ENCODE measurements at places on chromosomes 12 and 14.
A peak's percentile ranks its signal among the peaks of the same experiment; 100 is the strongest.

DNA sequence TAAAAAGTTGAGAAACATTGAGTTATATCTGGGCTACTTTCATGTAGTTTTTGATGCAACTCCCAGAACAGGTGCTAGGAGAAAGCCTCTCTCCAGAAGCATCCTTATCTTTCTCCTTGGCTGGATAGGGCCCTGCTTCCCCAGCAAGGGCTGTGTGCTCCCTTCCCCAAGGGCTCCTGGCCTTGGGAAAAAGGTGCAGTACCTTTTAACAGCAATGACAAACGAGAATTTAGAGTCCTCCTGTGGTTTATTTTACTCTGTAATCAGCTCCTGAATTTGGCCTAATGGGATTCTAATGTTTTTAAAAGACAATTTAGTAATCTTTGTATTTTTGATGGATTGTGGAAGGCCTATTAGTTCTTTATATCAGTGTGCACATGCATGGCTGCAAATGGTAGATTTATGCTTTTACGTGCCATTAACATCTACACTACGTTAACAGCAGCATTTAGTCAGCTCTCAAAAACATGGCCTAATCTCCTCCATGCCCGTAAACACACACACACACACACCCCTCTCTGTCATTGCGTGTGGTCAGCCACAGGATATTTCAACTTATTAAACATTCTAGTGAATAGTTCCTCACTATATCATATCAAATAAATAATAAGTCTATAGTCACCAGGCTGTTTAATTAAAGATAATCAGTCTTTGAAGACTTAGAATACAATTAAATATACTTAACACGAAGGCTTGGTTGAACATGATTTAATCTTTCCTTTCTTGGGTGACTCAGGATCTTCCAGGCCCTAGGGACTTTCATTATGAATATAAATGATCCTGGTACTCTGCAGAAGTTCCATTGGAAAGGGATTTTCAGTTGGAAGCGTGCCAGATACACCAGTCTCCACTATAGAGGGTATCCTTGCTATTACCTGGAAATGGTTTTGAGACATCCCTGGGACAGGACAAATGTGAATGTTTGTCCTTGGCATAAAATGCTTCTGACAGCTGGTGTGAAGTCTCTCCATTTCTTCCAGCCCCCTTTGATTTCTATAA lies 181.4 kb upstream of the PWP1 start:
- no peak for DNase-seq

DNA sequence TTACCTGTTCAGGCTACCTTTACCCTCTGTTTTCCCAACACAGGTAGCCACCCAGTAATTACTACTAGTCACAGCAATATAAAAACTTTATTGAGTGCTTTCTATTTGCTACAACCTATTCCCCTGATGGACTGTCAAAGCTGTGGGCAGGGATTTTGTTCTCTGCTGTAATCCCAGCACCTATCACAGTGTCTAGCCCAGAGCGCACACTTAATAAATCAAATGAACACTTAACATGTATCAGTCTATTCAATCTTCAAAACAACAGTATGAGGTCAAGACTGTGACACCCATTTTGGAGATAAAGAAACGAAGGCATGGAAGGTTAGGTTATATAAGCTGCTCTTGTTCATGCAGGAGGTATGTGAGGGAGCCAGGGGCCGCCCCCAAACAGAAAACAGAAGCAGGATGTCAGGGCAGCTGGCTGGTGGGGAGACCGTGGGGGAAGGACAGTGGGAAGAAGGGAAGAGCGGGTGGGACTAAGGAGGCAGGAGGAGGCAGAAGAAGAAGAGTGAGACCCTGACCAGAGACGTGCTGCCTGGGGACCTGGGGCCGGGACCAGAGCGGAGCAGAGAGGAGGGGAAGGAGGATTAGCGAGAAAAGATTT lies 1.7 kb downstream of the TNFRSF1A start:
- no peak for DNase-seq

DNA sequence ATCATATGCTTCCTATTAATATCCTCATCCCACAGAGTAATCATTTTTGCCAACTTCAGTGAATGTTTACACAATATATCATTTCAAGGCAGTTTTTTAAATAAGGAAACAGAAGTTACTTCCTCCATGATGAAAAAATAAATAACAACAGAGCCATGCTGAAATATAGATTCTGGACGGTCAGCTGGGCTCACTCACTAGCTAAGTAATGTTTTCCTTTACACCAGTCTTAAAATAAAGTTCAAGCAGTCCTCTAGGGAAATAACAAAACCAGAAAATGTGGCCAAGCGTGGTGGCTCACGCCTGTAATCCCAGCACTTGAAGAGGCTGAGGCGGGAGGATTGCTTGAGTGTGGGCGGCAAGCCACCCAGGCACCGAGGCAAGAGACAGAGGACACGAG lies 28.7 kb downstream of the AICDA start:
- no peak for DNase-seq

DNA sequence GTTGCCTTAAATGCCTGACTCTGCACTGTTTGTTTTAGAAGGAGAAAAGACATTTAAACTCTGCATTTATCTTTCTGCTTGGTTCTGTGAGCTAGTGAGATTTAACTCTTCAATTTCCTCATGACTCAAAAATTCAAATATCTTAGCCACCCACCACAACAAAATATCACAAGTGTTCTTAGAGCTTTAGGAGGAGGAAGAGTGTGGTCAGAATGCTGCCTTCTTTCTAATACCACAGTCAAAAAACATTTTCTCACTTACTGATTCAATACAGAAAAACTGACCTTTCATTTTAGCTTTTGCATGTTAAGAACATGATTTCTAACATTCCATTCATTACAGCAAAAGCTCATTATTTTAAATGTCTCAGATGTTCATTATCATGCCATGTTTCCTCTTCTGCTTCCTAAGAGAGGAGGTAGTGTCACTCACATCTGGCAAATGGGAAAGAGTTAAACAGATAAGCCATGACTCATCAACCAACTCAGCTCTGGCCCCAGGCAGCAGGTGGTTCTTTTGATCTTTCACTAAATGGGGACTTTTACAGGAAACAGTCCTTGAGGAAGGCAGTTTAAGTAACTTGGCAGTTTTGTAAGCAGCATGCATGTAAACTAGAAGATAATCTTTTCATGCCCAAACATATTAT lies 56.4 kb upstream of the RNU6-8 start:
- peak; percentile 17 for DNase-seq

GRCh38 chr14:58747181-58747580 lies 109.4 kb downstream of the DACT1 start:
- DNase-seq: peak; percentile 73

GRCh38 chr14:54606631-54607133 lies 39.8 kb downstream of the SAMD4A start:
- peak; percentile 89 for DNase-seq

- DNase-seq: no peak
These were observed 784.0 kb downstream of the TMTC2 start for GRCh38 chr12:83470749-83471148.

- DNase-seq: no peak
These were observed 200.2 kb upstream of the SLC38A2 start for GRCh38 chr12:46572644-46573346.

- DNase-seq: no peak
These were observed 328.6 kb downstream of the MDGA2 start for GRCh38 chr14:47346849-47347248.

DNA sequence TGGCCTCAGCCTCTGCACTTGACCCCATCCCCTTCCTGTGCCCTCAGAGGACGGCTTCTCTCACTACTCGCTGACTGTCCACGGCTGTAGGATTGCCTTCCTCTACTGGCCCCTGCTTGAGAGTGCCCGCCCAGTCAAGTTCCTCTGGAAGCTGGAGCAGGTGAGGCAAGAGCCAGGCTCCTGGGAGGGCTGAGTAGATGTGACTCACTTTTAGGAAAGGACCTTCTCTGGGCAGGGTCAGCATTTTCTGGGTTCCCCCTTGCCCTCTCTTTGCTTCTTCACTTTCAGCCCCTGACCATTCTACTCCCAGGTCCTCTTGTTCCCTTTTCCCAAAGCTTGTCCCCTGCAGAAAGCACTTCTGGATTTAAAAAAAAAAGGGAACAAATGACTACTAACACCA lies 7.7 kb downstream of the CLSTN3 start:
- DNase-seq: no peak

GRCh38 chr12:48958049-48958388 lies 732 bp upstream of the ARF3 start:
- DNase-seq: no peak

- peak; percentile 33 for DNase-seq
These were observed 79.6 kb upstream of the SLC38A2 start for GRCh38 chr12:46452061-46452615.

DNA sequence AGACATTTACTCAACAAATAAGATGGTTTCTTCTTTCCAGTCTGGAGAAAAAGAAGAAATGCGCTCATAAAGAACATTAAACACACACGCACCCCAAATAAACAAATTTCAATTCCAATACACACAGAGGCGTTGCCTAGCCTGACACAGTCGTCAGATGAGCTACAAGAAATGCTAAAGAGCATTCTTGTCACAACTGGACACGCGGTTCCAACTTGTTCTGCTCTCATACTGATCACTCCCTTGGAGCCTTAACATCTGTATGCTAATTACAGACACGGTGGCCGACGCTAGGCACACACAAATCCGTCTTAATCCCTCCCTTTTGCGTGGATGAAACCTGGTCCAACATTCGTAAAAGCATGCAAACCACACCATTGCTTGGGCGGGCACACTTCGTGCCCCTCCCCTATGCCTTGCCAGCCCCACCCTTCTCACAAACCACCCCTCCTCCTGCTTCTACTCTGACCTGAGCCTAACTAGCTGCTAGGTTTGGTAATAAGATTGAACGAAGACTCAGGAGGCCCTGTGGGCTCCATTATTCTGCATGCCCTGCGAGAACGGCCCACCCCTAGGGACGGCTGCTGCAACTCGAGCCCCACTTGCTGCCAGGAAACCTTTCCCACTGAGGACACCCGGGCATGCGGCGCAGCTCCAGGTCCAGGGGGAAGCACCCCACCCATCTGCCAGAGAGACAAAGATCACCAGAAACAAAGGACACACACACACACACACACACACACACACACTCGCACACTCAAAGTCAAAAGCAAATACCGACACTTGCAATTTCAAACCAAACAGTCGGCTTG lies 1.2 kb downstream of the KCNK10 start:
- DNase-seq: no peak

DNA sequence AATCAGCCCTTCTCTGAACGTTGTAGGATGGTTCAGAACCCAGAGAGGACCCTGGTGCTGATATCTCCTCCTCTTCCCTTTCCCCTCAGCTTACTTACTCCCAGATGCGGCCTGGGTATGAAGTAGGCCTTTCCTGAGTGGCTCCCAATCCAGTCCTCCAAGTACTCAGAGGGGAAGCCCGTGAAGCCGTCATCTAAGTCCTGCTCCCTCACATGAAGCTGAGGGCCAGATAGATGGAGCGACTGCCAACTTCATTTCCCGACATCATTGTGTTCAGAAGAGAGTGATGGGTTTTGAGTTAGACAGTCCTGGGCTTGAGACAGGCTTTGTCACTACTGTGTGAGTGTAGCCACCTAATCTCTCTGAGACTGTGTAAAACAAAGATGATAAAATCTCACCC lies 2.7 kb downstream of the APOLD1 start:
- DNase-seq: no peak

- no peak for DNase-seq
These were observed 249.2 kb downstream of the BTG1 start for GRCh38 chr12:91896286-91897024.

DNA sequence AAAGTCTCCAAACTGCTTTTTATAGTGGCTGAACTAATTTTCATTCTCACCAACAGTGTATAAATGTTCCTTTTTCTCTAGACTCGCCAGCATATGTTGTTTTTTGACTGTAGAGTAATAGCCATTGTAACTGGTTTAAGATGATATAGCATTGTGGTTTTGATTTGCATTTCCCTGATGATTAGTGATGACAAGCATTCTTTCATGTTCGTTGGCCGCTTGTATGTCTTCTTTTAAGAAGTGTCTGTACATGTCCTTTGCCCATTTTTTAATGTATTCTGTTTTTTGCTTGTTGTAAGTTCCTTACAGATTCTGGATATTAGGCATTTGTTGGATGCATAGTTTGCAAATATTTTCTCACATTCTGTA lies 404.9 kb downstream of the FLRT2 start:
- DNase-seq: no peak

DNA sequence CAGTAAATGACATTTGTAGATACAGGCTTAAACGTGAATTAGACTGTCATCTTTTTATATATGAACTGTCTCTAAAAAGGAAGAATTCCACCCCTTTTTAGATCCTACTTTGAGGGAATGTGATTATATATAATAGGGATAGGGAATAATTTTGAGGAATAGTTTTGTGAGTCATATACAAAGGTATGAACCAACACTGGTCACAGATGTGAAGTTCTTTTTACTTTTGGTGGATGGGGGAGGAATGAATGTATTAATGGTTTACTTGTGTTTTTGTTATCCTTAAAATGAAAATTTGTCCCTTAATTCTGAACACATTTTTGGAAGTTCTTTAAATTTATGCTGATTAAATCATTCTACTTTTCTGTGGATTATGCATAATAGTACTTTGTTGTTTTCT lies 30.4 kb downstream of the FRS2 start:
- DNase-seq: no peak

GRCh38 chr14:88993946-88994345 lies 169.5 kb downstream of the TTC8 start:
- DNase-seq: no peak

DNA sequence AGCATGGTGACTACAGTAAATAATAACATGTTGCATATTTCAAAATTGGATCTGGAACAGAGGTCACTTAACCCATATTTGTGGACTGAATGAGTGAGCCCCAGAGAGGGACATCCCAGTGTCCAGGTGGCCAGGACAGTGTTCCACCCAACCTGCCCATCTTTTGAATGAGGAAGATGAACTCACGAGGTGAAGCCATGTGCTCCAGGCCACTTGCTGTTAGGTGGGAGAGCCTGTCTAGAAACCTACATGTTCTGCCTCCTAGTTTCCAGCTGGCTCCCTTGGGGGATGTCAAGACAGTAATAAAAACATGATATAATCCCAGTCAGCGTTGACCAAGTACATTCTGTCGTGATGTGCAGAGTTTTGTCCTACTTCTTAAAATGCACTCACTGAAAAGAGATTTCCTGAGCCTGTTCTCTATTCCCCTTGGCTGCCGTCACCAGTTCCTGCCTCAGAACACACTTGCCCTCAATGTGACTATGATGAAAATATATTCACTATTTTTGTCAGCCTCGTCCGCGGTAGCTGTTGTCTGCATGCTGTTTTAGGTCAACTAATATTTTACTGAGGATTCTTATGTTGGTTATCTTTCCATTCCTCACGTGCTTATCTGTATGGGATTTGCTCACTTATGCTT lies 25.7 kb downstream of the TSPAN9 start:
- no peak for DNase-seq
